Fibroblast of skin of back (primary cell): ENCODE measurements at places on chromosomes 7 and 10.

DNA sequence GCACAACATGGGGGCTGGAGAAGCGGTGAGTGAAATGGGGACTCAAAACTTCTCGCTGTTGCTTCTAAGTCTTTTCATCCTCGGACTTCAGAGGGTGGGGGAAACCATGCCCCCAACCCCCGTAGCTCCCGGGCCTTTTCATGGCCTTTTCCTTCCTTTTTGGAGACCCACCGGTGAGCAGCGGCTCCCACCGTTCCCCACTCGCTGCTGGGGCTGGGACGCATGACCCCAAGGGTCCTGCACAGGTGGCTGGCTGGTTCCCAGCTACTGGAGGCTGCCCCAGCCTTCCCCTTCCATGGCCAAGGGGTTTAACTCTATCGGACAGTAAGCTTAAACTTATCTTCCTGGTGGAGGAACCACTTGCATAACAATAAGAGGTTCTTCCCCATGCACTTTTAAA lies 194.3 kb upstream of the FERD3L start:
- DNase-seq = no peak

DNA sequence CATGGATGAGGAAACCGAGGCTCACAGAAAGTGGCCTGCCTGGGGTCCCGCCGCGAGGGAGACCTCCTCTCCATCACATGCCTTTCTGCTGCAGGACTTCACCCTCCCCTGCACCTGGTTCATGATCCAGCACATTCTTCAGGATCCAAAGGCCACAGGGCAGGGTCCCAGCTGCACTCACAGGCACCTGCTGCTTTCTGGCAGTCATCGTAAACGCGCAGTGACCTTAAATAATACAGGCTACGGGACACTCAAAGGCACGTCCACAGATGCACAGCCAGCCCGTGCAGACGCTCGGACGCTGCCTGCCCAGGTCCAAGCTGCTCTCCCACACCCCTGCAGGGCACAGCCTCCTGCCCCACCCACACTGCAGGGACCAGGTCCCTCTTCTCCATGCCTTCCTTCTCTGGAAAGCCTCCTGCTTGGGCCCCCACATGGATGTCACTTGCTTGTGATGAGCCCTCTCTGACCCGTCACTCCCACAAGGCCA lies 49.9 kb downstream of the CALML3 start:
- no peak for DNase-seq

DNA sequence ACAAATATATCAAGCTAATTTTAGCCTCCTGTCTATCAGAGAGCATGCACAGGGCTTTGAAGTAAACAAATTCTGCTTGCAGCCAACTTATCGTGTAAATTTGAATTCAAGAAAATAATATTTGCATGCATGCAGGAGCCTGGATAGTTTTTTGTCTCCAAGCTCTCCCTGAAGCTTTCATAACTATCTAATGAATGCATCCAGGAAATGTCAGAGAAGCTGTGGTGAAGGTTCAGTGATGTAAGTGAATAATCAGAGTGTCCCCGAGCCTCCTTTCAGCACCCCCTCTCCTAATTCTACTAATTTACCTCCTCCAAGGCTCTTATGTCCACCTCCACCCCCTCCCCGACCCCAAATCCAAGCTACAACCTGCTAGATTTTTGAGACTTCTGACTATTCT lies 172.0 kb upstream of the ZNF32 start:
- peak; percentile 66 for DNase-seq

- no peak for DNase-seq
Measured at GRCh38 chr10:78981257-78981969, 87.4 kb upstream of the ZMIZ1 start.

- DNase-seq = no peak
Measured at GRCh38 chr7:138889582-138890498, 91.3 kb downstream of the KIAA1549 start.

DNA sequence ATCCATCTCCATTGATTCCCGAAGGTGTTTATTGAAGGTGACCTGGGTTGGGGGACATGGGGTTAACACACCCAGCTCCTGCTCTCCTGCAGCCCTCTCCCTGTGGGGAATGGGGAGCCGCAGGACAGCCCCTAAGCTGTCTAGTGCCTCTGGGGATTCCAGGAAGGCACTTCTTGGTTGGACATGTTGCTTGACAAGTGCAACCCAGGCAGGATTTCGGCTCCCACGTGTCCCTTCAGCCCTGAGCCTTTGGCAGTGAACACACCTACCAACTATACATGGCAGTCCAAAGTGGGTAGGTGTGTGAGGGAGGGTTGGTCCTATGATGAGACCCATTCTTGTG lies 43.9 kb downstream of the DOCK1 start:
- DNase-seq = no peak

DNA sequence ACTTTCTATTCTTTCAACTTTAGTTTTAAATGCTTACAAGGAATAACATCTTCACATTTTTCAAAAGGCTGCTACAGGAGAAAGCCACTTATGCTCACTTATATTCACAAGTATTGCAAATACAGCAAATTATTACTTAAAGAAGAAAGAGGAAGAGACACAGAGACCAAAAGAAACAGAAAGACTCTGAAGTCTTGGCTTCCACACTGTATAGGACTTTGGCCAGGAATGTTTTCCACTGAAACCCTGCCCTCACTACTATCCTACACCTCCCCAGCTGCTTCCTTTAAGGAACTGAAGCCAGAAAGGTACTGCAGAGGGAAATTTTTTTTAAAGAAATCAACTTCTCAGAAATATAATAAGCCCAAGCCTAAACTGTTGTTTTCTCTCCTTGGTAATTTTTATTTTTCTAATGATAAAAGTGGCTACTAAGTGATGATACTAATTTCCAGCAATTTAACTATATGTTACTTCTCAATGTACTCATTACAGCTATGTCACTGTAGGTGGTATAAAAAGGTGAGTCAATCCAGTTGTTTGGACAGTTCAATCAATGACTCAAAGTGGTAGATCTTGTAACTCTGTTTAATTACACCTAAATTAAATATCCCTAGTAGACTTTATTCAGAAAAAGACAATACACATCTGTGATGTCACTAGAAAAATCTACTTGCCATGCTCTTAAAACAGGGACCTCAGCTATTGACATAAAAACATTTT lies 231.6 kb downstream of the GRM8 start:
- no peak for DNase-seq

GRCh38 chr10:86636311-86636710 lies 18.0 kb upstream of the OPN4 start:
- DNase-seq = peak; percentile 69

DNA sequence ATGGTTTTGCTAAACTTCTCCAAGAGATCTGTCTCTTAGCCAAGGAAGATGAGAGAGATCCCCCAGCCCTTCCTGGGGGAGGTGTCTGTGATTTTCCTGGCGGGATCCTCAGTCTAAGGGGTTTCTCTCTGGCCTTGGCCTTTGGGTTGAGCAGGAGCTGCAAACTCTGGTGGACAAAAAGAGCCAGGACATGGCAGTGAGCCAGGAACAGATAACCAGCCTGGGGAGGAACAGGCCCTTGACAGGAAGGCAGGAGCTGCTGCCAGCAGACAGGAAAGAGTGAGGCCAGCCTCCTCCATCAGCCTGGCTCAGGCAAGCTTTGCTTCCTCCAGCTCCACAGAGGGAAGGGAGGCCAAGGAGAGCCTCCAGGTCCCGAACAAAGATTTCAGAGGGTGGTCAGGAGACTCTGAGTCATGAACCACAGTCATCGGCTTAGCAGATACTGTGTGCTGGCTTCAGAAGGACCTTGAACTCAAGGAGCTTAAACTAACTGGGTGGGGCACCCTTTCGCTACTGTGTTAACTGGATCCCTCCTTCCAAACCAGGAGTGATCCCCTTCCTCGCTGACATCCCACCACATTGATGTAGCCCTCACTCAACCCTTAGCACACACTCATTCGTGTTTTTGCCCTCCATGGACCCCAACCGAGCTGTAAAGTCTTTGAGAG lies 34.7 kb downstream of the DDIT4 start:
- DNase-seq = peak; percentile 78

GRCh38 chr7:93944673-93945072 lies 23.1 kb downstream of the GNG11 start:
- no peak for DNase-seq

DNA sequence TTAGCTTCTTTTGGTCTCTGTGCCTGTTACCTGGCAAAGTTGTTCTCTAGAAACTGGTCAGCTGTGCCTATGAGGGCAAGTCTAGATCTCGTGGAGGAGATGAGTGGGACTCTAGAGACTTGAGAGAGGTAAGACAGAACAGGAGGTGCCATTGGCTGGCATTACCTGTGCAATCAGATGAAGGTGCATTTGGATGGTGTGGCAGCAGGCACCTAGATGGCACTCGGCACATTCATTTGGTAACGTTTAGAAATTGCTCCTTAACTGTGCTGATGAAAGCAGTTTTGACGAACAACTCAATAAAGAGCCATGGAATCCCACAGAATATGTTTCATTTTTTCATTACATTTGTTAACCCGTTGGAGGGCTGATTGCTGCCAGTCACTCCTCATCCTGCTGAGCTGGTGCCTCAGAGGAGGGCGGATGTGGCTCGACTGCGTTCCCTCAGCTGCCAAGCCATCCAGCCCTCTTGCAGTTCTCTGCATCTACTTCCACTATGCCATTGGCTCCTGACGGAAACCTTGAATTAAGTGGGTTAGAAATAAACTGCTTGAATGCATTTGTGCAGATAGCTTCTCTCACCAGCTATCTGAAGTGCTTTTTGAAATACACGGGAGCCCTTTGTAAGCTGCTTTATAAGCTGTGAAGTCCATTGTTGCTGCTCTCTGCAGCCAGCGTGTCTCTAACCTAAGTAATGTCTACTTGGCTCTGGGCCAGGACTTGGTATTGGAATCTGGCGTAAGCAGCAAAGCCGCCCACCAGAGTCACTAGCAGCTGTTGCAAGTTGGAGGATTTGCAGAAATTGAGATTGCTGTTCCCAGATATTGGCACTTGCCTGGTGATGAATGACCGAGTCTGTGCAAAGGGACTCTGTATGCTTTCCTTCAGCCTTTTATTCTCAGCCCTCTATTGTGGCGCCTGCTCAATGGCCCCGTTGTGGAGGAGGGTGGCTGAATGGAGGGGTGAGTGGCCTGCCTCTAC lies 87.4 kb downstream of the LRRC4 start:
- DNase-seq = peak; percentile 44

GRCh38 chr10:30488316-30488715 lies 54.3 kb downstream of the MAP3K8 start:
- no peak for DNase-seq

DNA sequence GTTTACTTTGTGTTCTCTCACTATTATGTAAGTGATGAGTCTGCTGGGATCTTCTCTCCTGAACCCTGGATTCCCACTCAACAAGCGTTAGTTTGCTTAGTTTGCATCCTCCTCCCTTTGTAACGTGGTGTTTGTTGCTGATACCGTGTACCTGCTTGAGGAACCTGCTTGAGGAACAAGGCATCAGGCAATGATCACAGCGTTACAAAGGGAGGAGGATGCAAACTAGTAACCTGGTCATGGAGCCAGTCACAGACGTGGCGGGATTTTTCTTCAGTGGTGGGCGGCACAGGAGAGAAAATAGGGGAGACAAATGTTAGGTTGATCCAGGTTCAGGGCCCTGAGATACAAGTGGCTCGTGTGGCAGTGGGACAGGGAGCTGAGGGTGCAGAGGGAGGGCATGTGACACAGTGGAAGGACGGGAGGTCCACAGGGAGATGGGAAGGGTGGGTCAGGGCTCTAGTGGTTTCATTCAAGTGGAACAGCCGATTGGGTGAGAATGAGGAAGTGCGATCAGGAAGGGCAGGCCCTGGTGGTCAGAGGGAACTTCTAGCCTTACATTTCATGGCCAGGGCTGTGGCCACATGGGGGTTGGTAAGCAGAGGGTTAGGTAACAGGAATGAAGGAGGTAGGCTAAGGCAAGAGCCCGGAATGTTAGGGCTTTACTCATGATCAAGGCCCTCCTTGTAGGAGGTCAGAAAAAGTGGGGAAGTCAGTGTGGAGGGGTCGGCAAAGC lies 38.0 kb downstream of the SNX10 start:
- no peak for DNase-seq

- no peak for DNase-seq
Measured at GRCh38 chr7:70944516-70944915, 187.4 kb upstream of the GALNT17 start.

GRCh38 chr7:27779873-27780272 lies 39.9 kb downstream of the TAX1BP1 start:
- DNase-seq = no peak

- peak; percentile 46 for DNase-seq
Measured at GRCh38 chr7:141558544-141559183, 7.5 kb downstream of the AGK start.

DNA sequence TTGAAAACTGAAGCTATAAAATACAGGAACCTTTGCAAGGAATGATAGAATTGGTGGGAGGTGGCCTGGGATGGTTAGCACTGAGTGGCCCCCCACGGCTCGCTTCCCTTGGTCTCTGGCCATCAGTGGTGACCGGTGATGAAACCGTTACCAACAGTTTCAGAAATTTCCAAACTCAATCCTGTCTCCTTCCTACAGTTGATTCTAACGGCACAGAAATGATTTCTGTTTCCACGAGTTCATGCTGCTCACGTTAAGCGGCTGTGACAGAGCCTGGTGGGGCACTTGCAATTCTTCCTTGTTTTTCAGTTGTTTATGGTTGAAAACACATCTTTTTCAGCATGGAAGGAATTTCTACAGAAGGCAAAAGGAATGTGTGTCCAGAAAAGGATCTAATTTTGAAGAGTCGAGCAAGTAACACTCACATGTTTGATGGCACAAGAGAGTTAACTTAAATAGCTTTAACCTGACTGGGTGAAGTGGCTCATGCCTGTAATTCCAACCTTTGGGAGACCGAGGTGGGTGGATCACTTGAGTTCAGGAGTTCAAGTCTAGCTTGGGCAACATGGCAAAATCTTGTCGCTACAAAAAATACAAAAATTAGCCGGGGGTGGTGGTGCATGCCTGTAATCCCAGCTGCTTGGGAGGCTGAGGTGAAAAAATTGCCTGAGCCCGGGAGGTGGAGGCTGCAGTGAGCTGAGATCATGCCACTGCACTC lies 100.1 kb downstream of the DNAJB6 start:
- DNase-seq = peak; percentile 30

DNA sequence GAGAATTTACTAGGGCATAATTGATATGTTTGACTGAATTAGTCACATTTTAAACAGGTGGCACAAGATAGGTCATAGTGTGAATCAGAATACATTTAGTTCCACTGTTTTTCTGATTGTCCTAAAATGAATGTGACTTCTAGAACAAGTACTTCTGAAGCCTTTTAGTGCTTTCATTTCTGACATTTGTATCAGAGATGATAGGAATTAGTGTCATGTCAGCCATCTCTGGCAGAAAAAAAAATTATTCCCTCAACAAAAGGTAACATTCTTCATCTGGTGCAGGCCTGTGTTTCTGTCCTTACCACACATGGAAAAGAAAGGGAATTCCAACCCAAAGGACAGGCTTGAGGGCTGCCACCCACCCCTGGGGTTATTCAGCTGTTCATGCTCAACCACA lies 21.3 kb downstream of the GRM8 start:
- no peak for DNase-seq

GRCh38 chr7:28812616-28813015 lies 145.5 kb downstream of the TRIL start:
- DNase-seq = no peak

DNA sequence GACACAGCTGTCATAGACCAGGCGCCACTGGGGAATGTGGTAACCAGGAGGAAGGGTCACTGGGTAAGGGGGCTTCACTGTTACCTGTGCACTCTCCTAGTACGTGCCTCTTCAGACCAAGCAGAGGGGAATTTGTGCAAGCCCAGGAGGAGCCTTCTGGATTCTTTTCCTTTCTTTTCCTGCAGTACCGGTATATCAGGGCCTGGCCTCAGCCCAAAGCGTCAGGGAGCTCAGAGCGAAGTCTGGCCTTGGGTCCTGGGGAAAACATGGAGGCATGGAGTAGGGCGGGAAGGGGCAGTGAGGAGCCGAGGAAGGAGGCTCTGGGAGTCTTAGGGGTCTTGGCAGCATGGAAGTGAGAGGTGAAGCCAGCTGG lies 133.6 kb upstream of the GDF10 start:
- no peak for DNase-seq
